ENCODE measurements at places on chromosomes 6 and 20.

- DNase-seq: no peak
These were observed 193.6 kb upstream of the CST7 start for GRCh38 chr20:24755411-24755922.

- DNase-seq: no peak
These were observed 119.4 kb downstream of the CEBPB start for GRCh38 chr20:50309764-50310672.

DNA sequence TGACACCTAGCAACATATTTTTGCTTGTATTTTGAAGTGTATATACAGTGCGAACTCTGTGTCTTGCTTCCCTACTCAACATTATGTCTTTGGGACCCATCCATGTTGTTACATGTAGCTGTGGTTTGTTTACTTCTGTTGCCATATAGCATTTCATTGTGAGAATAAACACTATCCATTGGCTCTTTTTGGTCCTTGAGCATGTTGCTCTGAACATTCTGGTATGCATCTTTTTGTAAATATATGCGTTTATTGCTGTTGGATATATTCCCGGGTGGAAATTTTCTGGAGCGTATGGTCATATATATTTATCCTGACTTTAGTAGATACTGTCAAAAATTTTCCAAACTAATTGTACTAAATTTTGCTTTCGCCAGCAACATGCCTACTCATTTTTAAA, 222.5 kb upstream of the SPTLC3 start:
- DNase-seq: no peak

DNA sequence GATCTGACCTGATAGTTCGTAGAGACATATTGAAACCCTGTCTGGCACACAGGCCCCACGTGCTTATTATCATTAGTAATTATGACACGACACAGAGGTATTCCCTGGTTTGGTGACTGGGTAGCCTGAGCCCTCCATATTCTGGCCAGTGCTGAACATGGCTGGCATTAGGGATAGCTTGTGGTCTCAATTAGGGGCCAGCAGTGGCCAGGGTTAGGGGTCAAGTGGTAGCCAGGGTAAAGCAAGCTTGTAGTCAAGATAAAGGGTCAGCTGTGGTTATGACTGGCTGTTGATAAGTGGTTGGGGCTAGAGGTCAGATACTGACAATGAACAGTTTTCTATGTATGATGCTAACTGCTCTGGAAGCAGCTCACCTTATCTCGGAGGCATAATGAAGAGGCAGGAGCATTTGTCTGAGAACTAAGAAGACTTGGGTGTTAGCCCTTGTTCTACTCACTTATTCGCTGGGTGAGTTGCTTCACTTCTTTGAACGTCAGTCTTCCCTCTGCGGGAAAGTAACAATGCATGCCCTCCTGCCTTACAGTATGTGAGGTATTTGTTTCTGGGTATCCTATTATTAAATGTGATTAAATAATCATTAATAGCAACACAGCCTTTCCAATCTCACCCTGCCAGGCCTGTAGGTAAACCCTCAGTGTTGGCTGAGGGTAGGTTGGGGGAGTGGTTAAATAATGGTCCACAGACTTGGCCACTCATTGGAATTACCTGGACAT, 66.7 kb downstream of the VEGFA start:
- DNase-seq: peak; percentile 41

All from amniotic epithelial cell (primary cell).